ENCODE measurements at places on chromosomes 12 and 14.

DNA sequence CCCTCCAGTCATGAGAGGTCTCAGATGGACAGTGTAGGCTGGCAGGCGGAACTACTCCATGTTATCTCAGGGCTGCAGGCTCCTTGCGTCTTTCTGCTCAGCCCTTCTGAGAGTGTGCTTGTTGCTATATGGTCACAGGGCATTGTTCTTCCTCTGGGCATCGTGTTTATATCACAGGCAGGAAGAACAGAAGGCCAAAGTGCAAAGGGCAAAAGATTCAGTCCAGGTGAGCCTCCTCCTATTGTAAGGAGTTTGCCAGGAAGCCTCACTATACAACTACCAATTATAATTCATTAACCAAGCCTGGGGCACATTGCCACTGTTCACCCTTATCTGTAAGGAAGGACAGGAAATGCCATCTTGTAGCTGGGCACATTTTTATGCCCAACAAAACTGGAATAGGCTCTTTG is 195.5 kb upstream of the KITLG start:
- DNase-seq = no peak

DNA sequence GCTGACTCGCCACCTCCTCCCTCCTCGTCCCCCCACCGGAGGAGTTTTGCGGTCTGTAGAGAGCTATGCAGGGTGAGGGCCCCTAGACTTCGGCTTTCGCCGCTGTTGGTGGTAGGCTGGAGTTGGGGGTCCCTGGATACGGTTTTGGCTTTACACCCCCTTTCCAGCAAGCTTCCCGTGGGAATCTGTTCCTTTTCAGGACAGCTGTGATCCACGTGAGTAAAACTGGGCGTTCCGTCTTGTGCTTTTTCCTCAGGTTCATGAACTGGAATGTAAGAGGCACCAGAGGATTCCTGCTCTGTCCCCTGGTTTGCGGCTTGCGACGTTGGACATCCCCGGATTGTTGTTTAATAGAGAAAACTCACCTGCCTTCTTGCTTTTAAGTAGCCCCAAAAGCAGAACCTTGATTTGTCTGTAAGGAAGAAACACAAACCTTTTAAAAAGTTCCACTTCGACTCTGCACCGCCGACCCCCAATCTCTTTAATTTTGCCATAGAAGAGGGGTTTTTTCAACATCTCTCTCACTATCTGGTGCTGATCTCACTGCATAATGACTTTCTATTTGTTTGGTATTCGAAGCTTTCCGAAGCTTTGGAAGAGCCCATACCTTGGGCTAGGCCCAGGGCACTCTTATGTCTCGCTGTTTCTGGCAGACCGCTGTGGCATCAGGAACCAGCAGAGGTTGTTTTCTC is 490 bp downstream of the PRORP start:
- no peak for DNase-seq

GRCh38 chr14:102941419-102942011 is 19.1 kb downstream of the AMN start:
- DNase-seq = no peak

DNA sequence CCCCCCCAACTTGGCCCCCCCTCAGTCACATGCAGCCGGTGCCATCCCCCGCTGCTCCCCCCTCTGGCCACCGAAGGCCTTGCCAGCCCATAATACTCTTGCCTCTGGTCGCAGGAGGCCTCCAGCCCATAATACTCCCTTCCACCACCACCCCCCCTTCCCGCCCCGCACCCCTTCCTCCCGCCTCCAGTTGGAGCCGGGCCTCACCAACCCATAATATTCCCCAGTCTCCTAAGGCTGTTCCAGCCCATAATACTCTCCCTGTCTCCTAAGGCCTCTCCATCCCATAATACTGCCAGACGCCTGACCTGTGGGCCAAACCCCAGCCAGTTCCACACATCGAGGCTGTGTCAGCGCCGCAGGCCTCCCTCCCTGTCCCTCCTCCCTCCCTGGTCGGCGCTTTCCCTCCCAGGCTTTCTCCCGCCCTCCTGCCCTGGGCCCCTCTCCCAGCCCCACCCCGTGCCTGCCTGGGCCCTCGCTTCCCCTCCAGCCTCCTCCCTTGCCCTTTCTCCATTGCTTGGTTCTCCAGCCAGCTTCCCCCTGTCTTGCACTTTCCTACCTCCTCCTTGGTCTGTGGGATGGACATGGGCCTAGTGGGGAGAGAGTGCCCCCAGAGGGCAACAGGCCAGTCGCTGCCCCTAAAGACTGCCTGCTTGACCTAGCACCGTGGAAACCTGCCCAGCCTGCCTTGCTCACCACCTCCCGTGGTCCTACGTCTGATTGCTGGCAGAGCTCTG is 6.8 kb upstream of the CHD4 start:
- no peak for DNase-seq

DNA sequence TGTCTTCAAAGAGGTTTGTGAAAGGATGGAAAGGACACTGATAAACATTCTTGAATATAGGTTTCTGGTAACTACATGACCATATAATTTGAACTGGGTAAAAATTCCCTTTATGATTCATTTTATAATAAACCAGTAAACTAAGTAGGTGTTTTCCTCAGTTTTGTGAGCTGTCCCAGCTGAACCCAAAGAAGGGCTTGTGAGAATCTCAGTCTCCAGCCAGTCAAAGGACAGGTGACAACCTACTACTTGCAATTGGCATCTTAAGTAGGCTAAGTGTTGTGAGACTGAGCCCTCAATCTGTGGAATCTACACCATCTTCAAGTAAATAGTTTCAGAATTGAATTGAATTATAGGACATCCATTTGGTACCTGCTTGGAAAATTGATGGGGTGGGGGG is 75.2 kb downstream of the MYF5 start:
- DNase-seq = no peak

- DNase-seq = no peak
Measured at GRCh38 chr12:32264961-32265360, 134.4 kb upstream of the FGD4 start.

DNA sequence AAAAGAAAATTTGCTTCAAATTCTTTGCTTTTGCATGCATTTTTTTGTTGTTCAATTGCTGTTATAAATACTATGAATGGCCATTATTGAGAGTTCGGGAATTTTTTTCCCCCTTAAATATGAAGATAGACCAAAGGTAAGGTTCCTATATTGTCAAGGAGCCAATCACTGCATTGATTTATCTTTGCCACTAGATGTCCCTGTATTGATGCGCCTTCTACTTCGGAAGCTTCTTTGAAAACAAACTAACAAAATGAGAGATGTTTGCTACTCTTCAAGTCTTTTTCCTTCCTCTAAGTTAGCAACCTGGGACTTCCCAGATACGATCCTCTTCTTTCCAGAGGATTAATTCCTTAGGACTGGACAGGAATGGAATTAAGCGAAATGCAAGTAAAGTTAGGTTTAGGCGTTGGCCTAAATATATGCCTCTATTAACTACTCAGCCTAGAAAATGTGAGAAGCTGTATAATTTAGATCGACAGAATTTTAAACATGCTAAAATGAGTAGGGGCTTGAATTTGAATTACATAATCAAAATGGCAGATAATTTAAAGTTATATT is 318.1 kb downstream of the AEBP2 start:
- no peak for DNase-seq

- peak; percentile 1 for DNase-seq
Measured at GRCh38 chr12:89469361-89469760, 55.2 kb downstream of the GALNT4 start.

- DNase-seq = no peak
Measured at GRCh38 chr14:32508281-32508680, 179.2 kb downstream of the AKAP6 start.

DNA sequence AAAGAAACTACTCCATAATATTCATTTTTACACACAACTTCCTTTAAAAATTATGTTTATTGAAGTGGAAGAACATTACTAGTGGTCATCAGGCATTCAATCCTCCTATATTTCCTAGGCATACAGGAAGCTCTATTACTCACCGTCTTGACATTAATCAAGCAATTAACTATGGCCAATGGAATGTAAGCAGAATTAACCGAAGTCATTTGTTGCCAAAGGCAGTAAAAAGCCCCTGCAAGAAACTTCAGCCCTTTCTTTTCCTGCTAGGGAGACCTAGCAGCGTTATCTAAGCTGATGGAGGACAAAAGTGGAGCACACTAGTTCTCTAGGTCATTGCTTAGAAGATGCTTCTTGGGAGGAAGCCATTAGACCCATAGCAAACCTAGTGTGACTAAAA is 399.6 kb downstream of the KCNH5 start:
- DNase-seq = no peak

- DNase-seq = no peak
Measured at GRCh38 chr12:49673446-49674317, 33.5 kb downstream of the FMNL3 start.

DNA sequence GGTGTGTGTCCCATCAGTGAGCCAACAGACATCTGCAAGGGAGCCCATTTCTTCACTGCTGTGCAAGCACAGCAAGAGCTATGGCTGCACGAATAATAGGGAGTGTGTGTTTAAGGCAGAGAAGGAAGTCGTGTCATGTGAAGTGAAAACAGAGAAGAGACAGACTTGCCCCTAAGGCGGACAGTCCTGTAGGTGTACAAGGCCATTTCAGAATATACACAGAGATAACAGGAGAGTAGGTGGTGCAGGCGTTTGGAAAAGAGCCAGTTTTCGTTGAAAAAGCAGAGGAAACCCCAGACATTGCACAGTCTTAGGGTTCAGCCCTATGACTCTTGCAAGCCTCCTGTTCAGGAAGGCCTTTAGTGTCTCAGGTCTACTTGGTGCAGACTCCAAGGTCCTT is 46.3 kb upstream of the RNU6-8 start:
- no peak for DNase-seq

- DNase-seq = no peak
Measured at GRCh38 chr12:6392504-6392903, 8.5 kb downstream of the LTBR start.

GRCh38 chr12:778615-779014 is 26.2 kb downstream of the WNK1 start:
- no peak for DNase-seq

GRCh38 chr12:132426349-132427173 is 63.4 kb upstream of the FBRSL1 start:
- no peak for DNase-seq

Measured in stimulated activated CD8-positive, alpha-beta memory T cell treated with anti-CD3 and anti-CD28 coated beads, Interleukin-7, amount 100 ng/mL, for 1 hour (primary cell).